Bronchial epithelial cell (primary cell): ENCODE measurements at places on chromosomes 6 and 20.

GRCh38 chr20:37251825-37252477 is 9.7 kb downstream of the GHRH start:
- no peak for DNase-seq

GRCh38 chr20:54122189-54122588 is 51.6 kb downstream of the CYP24A1 start:
- peak; percentile 88 for DNase-seq

DNA sequence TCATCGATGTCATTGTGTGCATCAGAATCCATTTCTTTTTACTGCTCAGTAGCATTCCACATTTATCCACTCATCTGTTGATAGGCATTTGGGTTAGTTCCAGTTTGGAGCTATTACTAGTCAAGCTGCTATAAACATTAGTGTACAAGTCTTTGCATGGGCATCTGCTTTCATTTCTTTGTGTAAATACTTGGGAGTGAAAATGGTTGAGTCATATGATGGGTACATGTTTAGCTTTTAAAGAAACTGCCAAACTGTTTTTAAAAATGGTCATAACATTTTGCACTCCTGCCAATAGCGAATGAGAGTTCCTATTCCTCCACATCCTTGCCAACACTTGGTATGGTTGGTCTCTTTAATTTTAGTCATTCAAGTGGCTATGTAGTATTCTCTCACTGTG is 21.2 kb upstream of the SLC22A2 start:
- peak; percentile 97 for DNase-seq

DNA sequence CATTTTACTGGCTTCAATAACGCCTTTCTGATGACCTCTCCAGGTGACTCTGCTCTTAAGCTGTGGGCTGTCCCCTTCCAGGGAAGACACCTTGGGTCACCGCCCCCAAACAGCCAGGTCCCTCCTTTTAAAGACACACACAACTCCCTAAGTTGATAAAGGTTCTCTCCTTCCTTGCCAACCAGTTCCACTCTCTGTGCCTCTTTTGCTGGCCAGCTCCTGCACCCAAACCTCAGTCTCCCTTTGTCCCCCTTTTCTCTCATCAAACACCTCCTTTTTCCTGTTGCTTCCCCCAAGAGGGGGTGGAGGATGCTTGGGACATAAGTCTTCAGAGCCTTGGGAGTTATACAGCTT is 1.0 kb downstream of the NCOA6 start:
- peak; percentile 87 for DNase-seq

- DNase-seq = no peak
Measured at GRCh38 chr6:157157258-157157657, 166.1 kb downstream of the TMEM242 start.

GRCh38 chr20:34045930-34046725 is 52.4 kb downstream of the RALY start:
- no peak for DNase-seq

DNA sequence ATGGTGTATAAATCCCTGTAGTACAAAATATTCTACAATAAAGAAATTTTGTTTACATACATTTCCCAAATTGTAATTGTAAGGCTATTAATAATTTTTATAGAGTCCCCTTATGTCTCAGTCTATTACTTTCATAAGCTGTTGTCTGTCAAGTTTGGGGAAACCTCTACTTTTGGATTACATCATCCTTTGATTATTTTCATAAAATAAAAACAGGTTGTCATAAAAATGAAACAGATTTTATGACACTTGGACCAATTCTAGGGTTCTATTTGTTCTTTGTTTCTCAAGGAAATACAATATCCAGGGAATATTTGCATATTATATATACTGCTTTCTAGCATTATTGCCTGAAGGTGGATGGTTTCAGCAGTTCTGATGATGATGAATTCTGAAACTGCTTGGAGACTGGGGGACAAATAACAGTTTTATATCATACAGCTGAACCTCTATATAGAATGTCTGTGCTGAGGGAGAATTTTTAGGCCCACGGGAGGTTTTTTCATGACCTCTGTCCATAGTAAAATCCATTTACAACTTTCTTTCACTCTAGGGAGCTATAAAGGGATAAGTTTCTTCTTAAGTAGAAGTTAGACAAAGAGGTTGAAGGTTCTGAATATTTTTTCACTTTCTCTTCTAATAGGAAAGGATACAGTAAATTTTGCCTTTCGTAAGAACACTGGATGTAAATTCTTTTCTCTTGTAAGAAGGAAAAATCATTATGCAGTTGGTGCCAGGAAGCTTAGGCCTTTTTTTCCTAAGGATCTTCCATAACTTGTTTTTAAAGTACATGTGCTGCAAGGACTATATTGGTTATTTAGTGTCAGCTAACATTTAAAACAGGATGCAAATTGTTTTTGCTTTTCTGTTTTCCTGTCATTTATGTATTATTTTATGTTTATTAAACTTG is 58.0 kb downstream of the CD2AP start:
- DNase-seq = no peak

- no peak for DNase-seq
Measured at GRCh38 chr6:169097381-169097959, 156.2 kb downstream of the THBS2 start.

DNA sequence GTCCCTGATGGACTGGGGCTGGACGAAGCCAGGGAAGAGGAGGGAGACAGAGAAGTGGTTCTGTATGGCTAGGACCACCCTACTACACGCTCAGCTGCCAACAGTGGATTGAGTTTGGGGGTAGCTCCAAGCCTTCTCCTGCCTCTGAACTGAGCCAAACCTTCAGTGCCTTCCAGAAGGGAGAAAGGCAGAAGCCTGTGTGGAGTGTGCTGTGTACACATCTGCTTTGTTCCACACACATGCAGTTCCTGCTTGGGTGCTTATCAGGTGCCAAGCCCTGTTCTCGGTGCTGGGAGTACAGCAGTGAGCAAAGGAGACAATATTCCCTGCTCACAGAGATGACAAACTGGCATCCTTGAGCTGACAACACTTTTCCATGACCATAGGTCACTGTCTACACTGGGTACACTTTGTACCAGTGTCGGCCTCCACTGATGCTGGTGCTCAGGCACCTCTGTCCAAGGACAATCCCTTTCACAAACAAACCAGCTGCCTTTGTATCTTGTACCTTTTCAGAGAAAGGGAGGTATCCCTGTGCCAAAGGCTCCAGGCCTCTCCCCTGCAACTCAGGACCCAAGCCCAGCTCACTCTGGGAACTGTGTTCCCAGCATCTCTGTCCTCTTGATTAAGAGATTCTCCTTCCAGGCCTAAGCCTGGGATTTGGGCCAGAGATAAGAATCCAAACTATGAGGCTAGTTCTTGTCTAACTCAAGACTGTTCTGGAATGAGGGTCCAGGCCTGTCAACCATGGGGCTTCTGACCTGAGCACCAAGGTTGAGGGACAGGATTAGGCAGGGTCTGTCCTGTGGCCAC is 11.3 kb upstream of the RBCK1 start:
- no peak for DNase-seq

GRCh38 chr20:25292176-25292891 is 44.4 kb downstream of the PYGB start:
- DNase-seq = no peak

GRCh38 chr6:2790588-2791449 is 25.6 kb downstream of the WRNIP1 start:
- DNase-seq = peak; percentile 88

- DNase-seq = peak; percentile 86
Measured at GRCh38 chr6:138467901-138468300, 31.4 kb downstream of the NHSL1 start.

DNA sequence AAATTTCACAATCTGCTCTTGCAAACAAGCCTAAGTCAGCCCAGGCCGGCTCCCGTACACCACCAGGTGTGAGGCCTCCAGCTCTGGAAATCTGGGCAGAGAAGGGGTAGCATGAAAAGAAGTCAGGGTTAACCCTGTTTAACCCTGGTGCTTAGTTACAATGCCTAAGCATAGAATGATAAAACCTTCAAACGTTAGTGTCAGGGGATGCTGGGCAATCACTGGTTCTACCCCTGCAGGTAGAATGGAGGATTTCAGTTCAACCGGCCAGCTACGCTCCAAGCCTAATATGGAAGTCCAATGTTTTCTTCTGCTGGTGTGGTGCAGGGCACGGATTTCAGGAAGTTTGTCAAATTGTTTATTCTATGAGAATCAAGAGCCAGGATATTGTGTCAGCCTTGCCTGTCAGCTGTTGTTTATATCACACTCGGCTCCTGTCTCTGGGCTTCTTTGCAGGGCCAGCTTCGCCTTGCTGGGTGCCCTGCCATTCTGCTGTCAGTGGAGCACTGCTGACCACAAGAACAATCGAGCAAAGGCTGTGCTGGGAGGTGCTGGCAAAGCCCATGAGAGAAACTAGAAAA is 20.2 kb upstream of the CD93 start:
- peak; percentile 49 for DNase-seq

GRCh38 chr20:708956-709355 is 33.4 kb upstream of the SCRT2 start:
- no peak for DNase-seq

DNA sequence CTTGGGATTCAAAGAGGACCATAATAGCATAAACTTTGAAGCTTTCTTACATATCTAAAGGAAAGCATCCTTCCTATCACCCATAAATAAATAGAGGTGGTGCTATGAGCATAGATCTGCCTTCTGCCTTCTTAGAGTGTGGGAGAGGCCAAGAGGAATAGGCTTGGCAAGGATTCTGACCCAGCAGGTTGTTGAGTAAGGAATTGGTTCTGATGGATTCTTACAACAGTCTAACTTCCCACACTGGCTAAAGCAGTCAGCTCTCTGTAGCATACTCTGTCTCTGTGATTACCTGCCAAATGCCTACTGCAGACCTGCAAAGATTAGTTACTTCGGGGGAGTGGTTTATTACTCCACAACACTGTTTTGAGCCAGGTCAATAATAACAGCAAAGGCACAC is 198.0 kb upstream of the RAB32 start:
- no peak for DNase-seq

DNA sequence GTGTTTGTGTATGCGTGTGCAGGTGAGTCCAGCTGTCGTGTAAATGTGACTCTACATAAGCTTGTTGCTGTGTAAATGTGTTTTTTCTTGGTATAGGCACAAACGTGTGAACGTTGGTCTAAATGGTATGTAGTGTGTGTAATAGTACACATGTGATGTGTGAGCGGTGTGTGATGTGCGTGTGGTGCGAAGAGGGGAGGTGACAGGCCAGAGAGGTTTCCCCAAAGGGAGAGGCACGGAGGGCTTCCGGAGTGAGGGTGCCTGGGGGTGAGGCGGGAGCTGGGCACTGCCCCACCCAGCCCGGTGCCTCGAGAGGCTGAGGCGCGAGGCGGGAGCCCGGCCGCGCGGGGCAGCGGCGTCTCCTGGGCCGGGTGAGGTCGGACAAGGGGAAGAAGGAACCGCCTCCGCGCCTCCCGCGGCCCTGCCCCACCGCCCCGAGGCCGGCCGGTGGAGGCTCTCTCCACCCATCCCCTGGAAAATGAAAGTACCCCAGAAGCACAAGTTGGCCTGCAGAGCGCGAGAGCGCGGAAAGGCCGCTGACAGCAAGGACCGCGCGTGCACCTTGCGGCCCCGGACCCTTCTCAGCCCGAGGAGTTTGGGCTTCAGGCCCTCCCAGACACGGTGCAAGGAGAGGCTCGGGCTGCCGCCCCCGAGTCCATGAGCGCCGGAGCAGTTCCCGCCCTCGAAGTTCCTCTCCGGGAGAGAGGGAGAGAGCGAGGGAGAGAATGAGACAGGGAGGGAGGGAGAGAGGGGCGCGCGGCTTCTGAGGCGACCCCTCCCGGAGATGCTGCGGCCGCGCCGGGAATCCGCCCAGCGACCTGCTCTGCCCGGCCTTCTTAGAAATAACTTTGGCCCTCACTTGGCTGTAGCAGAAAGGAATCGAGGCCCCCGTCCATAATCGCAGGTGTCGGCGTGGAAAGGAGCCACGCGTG is 43.2 kb upstream of the OSTM1 start:
- no peak for DNase-seq

DNA sequence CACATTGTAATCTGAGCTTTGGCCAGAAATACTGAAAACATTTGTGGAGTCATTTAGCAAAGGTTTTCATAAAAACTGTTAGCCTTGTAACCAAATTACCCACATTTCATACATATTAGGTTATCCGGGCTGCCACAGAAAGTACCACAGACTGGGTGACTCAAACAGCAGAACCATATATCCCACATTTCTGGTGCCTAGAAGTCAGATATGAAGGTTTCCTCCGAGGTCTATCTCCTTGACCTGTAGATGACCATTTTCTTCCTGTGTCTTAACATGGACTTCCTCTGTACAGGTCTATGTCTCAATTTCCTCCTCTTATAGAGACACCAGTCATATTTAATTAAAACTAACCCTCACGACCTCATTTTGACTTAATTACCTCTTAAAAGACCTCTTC is 49.5 kb upstream of the SMIM28 start:
- DNase-seq = no peak

DNA sequence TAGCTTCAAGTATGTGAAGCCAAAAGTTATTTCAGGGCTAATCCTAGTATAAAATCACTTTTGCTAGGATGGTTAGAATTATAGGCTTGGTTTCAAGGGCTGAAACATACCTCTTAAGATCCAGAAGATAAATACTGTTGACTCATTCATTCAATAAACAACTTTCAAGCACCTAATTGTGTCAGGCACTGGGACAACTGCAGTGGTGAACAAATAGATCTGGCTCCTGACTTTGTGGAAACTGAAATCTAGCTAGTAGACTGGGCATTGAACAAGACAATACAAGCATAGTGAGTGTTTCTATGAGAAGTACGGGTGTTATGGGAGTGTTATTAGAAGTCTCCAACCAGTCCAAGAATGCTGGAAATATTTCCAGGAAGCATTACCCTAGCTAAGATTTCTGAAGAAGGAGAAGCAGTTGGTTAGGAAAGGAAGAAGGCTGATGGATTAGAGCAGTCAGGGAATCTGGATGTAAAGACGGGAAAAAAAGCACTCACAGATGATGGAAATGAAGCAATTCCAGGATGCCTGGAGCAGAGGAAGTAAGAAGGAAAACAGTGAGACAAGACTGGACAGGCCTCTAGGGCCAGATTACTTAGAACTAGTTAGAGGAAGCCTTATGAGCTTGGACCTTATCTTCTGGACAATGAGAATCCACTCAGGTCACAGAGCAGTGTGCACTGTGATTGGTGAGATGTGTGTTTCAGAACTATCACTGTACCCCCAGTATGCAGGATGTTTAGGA is 132.6 kb upstream of the RAB32 start:
- peak; percentile 74 for DNase-seq

DNA sequence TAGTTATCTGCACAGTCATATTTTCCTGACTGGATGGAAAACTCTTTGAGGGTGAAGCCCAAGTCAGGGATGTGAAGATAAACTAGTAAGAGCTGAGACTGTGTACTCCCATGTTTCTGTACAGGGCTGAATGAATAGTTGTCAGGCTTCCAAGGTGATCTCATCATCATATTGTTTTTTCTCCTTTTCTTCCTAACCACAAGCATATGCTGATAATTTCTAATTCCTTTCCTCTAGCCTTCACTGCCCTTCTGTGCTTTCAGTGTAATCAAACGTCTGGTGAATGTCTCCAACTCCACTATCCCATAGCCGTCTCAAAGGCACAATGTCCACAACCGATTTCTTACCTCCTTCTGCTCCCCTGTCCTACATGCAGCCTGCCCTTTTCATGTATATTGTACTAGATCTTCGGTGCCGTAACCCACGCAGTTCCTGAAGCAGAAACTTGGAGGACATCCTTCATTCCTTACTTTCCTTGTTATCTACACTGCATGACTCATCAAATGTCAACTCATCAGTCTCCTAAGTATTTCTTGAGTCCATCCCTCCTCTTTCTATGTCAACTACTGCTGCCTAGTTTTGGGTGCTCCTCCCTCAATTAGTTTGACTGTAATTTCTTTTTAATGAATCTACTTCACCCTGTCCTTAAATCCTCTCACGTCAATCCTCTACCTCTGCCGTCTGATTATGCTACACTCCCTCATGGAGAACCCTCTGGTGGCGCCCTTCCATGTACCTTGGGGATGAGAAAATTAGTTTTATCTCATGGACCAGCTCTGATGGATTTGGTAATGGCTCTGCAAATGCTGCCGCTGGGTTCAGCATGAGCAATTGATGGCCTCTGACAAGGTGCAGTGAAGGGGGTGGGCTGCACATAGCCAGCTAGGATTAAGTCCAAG is 21.9 kb downstream of the NCOA7 start:
- peak; percentile 75 for DNase-seq
